Hematopoietic multipotent progenitor cell (in vitro differentiated cells): ENCODE measurements at places on chromosomes 6 and 20.
A peak's percentile ranks its signal among the peaks of the same experiment; 100 is the strongest.

GRCh38 chr20:56859801-56860261 lies 230.7 kb downstream of the TFAP2C start:
- no peak for DNase-seq

DNA sequence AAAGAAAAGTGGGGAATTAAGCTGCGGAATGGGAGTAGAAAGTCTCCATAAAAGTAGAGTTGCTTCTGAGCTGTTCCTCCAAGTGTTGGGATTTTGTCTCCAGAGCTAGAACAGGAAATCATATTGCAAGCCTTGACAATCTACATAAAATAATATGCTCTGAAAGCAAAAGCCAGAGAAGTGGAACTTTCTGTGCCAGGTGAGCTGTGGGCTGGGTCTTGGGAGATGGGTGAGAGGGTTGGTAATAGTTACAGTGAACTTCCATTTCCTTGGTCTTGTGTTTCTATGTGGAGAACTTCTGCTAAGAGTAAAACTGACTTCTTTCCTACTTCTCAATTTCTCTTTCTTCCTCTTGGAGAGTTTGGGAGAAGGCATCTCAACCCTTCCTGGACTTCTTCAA lies 6.3 kb upstream of the HMGN4 start:
- DNase-seq, result no peak

- DNase-seq, result no peak
These were observed 87.9 kb upstream of the PRND start for GRCh38 chr20:4633780-4634179.

DNA sequence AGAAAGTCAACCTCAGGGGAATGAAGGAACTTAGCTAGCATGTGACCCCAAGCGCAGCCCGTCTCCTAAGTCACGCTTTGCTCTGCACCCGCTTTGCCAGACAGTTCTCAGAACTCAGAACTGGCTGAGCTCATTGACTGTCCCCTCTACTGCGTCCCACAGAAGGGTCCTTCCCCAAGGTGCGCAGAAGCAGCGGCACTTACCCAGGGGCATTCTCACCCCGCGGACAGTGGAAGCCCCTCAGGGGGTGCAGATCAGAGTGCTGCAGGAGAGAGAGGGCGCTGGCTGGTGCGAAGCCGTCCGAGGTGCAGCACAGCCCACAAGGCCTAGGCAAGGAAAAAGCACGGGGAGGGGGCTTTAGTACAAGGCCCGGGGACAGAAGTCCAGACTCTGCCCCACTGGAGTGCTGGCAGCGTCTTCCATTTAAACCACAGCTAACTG lies 807 bp downstream of the SNHG17 start:
- peak; percentile 18 for DNase-seq

GRCh38 chr20:1415667-1416468 lies 23.0 kb upstream of the FKBP1A start:
- no peak for DNase-seq

DNA sequence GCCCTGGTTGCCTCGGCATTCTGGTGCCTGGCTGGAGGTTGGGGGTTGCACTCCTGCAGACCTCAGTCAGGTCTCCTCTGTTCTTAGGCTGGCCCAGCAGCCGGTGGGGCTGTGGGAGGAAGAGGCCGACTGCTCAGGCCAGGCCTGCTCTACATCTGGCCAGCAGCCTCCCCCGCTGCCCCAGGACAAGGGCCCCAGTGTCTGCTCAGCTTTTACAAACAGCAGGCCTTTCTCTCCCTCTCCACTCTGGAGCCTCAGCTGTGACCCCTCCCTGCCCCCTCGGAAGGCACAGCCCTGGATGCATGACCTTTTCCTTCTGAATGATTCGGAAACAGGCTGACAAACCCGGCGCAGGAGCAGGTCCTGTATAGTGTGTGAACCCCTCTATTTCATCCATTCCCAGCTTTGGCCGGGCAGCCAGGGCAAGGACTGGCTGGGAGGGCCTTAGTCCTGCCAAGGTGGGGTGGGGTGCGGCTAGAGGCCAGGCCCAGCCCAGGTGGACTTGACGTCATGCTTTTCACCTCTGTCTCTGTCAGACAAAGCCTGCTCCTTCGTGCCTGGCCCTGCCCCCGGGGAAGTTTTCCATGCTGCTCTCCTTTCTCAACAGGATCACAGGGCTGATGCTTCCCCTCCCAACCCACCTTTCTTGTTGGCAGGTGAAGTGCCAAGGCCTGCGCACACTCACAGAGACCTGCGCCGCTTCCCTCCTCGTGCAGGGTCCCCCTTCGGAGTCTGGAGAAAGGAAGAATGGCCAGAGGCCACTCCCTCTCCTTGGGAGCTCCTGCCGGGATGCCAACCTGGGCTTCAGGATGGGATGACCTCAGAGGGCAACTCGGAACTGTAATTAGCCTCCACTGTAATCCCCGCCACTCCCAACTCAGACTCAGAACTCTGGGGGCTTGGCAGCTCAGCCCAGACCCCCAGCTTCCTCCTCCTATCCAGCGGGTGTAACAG lies 10.1 kb upstream of the ITPR3 start:
- DNase-seq, result no peak

- no peak for DNase-seq
These were observed 116.8 kb downstream of the OTOR start for GRCh38 chr20:16864963-16865362.

DNA sequence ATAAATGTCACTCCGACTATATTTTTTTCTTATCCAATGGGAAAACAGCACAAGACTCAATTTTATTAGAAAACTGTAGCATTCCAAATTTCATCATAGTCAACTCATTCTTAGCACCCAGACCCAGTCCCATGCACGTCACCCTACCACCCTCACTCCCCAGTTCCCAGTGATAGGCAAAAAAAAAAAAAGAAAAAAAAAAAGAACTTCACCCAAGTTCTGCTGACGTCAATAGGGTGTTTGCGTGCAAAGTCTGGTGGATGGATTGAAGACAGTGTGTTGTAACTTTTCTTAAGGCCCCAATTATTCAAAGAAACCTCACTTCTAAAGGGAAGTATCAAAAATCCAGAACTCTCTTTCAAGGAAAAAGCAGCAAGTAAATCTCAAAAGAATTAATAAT lies 213.9 kb upstream of the PRDM1 start:
- DNase-seq, result no peak

DNA sequence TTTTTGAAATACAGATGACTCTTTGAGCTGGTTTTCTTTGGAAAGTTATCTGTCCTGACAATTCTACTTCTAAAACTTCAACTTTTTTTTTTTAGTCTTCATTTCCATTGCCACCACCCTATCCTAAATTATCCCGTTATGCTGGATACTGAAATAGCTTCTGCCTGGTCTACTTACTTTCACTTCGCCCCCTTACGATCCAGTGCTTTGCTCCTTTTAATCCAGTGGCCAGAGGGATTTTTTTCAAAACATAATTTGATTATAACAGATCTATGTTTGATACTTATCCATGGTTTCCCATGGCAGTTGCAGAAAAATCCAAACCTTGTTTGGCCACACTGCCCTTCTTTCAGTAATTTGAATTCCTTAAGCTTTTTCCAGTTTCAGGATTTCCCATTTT lies 27.4 kb downstream of the ASXL1 start:
- DNase-seq, result no peak

GRCh38 chr6:82095091-82095490 lies 152.5 kb downstream of the IBTK start:
- DNase-seq, result no peak

GRCh38 chr6:165744555-165745228 lies 81.7 kb upstream of the PDE10A start:
- no peak for DNase-seq

DNA sequence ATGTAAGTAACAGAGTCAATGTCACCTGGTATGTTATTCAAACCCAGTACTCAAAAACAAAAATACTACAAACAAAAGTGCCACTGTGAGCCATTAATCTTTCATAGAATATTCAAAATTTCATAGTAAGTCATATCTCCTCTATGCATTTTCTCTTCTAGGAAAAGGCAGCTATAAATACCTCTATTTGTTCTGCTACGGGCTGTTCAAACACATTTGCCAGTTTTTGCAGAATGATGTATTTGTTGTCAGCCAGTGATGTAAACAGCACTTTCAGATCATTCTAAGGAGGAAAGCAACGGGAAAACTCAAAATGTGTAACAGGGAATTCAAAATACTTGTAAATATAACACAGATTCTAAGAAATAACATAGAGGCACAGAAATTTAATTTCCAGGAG lies 388.2 kb downstream of the SYNE1 start:
- no peak for DNase-seq

DNA sequence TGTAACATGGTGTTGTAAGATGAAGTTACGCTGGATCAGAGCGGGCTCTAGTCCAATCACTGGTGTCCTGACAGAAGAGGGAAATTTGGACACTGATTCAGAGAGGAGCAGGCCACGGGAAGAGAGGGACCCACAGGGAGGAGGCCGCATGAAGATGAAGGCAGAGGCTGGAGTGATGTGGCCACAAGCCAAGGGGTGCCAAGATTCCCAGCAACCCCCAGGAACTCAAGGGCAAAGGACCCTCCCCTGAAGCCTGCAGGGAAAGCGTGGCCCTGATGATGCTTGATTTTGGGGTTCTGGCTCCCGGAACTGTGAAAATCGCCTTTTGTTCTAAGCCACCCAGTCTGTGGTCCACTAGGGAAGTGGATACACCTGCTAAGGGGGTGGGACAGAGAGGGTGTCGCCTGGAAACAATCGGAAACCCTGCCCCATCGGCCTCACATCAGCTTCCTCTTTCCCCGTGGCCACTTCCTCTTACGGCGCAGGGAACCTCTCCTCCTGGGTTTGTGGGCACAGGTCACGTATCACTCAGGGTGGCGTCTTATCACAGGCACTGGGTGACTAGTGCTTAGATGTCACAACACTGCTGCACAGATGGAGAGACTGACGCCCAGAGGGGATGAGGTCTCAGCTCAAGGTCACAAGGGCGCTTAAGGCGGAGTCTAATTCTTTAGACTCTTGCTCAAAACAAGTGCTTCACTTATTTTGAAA lies 58.0 kb downstream of the SULF2 start:
- peak; percentile 95 for DNase-seq

GRCh38 chr6:41712651-41713103 lies 22.7 kb downstream of the TFEB start:
- no peak for DNase-seq

DNA sequence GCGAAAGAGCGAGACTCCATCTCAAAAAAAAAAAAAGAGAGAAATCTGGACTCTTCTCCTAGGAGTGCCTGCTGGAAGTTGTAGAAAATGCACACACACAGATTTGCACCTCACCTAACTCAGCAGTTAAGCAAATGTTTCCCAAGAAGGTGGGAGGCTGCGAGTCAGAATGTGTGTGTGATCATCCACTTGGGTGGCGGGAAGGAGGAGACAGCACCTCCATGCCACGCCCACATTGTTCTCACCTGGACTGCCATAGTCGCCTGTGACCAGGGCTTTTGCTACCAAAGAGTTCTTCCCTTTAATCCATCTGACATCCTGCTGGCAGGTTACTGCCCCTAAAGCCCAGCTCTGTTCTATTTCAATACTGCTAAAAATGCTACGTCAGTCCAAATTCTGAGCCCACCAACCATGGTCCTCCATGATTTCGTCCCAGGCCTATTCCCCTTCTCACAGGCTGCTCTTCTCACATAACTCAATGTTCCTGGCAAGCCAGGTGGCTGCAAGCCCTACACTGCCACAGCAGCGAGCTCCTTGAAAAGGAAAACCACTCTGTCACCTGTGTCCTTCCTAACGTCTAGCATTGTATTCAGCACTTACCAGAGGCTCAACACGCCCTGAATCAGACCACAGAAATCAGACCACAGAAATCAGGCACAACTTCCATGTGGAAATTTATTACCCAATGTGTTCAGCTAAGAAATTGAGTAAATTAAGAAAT lies 77.5 kb downstream of the PSMG4 start:
- DNase-seq, result no peak

GRCh38 chr20:40781327-40782042 lies 92.4 kb upstream of the MAFB start:
- DNase-seq, result no peak

- peak; percentile 17 for DNase-seq
These were observed 265.0 kb upstream of the MARCKS start for GRCh38 chr6:113591896-113592827.

- DNase-seq, result no peak
These were observed 243.1 kb downstream of the ESR1 start for GRCh38 chr6:152050451-152051195.

DNA sequence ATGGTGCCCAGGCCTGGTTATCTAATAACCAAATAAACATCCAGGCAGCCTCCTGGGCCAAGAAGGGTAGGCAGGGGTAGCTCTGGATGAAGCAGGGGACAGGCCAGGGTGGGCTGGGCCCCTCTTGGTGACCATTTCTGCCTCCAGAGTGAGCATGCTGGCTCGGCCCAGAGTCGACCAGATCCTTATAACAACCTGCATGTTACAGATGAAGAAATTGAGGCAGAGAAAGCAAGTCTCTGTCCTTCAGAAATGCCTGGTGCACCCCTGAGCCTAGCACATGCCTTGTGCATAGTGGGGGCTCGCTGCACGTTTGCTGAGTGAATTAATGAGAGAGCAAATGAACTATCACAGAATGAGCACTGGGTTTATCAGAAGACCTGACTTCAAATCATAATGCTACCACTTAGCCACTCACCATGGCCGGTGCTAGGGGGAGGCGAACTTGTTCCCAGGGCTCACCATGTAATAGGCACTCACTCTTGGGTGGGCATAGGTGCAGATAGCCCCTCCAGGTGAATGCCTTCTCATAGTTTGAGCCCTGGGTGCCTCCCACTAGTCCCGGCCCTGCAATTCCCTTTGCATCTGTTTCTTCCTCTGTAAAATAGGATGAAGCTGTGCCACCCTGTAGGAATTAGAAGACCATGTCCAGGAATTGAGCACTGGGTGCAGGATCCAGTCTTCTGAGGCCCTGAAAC lies 3.8 kb upstream of the APCDD1L start:
- DNase-seq, result no peak

- DNase-seq, result no peak
These were observed 68.0 kb downstream of the CYP39A1 start for GRCh38 chr6:46584586-46584985.

- no peak for DNase-seq
These were observed 158.5 kb downstream of the HIVEP2 start for GRCh38 chr6:142786476-142786875.

- DNase-seq, result no peak
These were observed 391.8 kb upstream of the SOX4 start for GRCh38 chr6:21201637-21202350.

DNA sequence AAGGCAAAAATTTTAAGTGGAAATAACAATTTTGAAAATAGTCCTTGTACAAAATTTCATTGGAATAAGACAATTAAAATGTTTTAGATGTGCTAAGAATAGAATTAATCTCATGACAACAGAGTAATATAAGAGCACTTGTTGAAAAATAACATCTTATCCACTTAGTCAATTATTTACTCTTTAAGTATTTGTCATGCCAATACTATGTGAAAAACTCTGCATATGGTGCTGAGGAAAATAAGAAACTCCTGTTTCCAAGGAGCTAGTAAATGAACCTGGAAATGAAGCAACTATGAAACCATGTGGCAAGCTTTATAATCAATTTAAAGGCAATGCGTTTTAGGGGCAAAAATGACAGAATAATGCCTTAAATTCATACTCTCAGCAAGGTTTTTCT lies 42.7 kb upstream of the HCRTR2 start:
- no peak for DNase-seq
